NCI-H1092 treated with DMSO at 0.1 percent for 48 hours (cell line): ENCODE measurements at places on chromosomes 3 and 15.

DNA sequence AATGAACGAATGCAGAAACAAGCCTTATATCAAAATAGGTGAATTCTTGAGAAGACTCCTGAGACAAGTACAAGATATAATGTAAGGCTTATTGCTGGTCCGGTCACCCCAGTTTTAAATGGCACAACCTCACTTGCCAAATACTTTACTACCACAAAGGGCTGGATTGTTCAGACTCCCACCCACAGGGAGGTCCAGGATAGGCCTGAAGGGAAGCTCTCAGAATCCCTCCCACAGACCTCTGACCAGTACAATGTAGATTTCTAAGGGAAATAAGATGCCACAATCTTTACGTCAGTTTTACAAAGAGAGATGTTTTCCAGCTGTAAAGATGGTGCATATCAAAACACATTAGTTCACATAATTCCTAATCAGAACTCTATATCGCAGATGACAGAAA, 577.7 kb upstream of the ADAMTS9 start:
- DNase-seq = no peak

GRCh38 chr3:159781867-159782266, 206.8 kb upstream of the IL12A start:
- DNase-seq = no peak

DNA sequence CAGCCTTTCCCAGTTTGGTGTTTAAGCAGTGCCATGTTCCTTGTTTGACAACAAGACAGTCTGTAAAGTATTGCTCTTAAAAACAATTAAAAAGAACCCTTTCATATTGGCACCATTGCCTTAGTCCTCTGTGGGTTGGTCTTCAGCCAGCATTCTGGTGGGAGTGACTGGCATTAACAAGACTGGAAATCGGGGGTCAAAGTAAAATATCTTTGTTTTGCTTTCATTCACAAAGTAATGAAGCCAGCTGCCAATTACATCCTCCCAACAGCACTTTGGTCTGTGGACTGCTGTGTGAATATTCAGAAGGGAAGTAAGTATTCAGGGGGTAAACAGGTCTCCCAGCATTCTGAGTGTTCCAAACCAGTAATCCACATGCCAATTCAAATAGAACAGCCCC, 8.3 kb upstream of the VILL start:
- no peak for DNase-seq

DNA sequence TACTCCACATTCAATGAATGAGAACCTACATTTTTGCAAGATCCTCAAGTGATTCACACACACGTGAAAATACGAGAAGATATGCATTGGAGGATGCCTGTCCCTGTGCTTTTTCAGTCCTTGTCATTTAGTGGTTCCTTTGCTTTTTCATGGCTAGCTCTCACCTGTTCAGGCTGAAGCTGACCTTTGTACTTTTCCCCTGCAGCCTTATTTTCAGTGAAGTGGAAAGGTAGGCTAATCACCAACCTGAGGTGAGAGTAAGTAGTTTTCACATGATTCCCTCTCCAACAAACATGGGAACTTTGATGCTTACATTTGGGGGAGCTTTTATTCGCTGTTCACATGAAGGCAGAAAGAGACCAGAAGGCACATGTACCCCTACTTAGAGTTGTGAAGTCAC, 8.3 kb downstream of the ITPR1 start:
- no peak for DNase-seq

DNA sequence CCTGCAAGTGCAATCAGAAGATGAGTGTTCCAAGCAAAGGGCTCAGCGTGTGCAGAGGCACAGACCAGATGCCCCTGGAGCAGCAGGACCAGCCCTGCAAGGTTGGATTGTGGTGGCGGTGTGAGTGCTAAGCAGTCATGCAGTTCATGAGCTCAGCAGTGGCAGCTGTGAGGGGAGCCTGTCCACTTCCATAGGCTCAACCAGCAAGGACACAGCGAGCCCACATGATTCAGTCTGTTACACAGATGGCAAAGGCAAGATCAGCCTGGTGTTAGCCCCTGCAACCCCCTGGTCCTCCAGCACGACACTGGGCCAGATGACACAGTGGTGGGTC, 95.9 kb upstream of the PRR23E start:
- DNase-seq = no peak

- no peak for DNase-seq
Measured at GRCh38 chr3:194333212-194333980, 17.7 kb downstream of the CPN2 start.

GRCh38 chr3:121552379-121552778, 6.6 kb upstream of the POLQ start:
- DNase-seq = no peak

DNA sequence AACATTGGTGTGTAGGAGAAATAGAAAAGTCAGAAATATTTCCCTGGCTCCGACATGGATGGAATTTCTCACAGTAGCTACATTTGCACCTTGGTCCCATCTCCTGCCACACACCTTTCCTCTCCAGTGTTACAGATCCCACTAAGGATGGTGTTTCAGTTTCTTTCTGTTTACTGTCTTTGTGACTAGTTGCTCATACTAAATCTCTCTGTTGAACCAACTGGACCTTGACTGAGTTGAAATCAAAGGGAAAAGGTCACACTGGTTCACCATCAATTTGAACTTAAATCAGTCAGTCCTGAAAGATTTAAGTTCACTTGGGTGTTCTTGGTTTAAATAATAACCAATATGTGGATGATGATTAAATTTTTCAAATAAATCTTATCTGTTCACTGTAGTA, 754.2 kb downstream of the OTOL1 start:
- no peak for DNase-seq

DNA sequence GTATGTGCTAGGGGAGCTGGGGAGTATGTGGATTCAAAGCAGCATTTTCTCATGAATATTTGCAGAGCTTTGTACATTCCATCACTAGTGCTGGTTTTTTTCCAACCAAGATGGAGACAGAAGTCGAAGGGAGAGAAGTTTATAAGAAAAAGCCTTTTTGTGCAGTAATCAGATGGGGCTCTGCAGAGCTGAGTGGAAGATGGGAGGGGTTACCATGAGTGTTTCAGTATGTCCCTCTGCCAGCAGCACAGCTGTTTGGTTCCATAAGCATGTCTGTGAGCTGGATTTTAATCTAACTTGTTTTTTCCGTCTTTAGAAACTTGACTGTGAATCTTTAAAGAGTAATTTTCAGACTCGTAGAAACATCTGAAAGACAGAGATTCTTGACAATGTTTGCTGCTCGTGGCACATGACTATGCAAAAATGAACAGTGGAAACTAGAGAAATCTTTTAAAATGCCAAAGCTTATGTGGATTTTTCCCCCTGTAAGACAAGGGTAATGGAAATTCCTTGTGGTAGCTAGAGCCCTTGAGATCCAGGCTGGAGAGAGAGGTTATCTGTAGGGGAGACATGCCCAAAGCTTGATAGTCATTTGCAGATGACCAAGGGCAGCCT, 20.3 kb downstream of the STARD9 start:
- no peak for DNase-seq

- no peak for DNase-seq
Measured at GRCh38 chr3:150309557-150309956, 98.5 kb upstream of the TSC22D2 start.

DNA sequence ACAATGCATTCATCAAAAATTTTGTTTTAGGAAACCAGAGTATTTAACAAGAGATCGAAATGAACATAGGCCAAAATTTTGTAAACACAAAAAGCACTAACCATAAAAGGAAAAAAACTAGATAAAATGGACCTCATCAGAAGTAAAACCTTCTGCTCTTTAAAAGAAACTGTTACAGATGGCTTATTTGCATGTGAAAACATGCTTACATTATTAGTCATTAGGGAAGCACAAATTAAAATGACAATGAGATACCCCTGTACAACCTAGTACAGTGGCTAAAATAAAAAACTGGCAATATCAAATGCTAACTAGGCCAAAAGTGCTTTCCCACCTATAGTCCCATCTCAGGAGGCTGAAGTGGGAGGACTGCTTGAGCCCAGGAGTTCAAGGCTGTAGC, 19.3 kb downstream of the UBR1 start:
- no peak for DNase-seq

- peak; percentile 14 for DNase-seq
Measured at GRCh38 chr3:152474585-152474984, 205.9 kb downstream of the MBNL1 start.

GRCh38 chr3:161558236-161558635, 61.6 kb downstream of the OTOL1 start:
- DNase-seq = peak; percentile 86

DNA sequence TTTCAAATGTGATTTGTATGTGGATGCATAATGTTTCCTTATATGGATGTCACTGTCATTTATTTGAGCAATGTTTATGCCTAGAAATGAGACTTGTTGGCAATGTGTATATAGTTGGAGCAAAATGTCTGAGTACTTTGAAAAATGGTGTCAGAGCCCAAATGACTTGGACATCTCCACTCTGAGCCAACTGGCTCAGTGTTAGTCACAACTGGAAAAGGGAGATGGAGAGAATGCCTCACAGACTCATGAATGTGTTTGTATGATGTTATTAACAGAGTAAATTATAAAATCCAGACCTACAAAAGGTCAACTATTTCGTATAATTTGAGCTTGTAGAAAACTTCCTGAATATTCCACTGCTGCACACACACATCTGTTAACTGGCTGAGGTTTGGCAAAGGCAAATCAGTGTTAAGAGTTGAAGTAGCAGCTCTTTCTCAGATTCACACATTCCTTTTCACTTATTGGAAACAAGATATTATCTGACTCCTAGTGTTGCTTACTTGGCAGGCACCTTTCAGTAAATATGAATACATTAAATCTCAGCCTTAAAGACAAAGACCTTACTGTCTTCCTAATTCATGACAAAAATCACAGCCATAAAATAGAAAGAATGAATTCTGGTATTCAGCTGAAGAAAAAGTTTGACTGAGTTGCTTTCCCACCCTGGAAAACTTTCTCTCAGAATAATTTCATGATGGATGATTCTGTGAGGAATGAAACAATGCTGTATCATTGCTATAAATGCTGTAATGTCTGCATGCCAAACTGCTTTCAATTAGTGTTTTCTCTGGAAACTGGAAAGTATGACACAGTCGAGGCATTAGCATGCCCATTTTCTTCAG, 27.0 kb downstream of the ADIPOQ start:
- DNase-seq = no peak

DNA sequence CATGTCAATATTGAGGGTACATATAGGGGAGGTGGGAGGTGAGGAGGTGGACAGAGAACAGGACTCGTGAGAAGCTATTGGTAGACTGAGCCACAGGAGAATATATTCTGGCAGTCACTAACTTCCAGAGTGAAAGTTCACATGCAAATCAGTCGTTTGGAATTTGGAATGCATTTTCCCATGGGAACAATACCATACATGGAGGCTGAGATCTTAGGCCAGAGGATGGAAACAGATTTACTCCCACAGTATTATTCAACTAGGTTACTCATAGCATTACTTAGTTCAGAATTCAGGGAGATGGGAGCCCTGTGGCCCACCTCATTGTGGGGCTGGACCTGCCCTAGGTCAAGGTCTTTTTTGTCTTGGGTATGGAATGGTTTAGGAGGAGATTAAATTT, 36.4 kb upstream of the ABHD2 start:
- no peak for DNase-seq

DNA sequence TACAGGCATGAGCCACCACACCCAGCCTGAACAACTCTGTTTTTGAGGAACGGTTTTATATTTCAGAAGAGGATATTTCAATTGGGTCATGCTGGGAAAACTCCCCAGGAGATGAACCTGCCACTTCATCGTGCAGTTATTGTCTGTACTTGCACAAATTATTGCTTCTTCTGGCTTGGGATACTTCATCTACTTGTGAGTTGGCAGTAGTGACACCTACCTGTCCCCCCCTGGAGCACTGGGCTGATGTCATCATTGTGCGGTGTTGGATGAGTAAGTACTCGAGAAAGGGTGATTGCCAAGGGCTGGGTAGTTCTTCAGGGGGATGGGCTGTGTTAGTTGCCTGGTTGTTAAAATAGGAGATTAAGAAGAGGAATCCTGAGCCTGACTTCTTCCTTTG, 85.1 kb upstream of the SAMMSON start:
- no peak for DNase-seq

GRCh38 chr3:99928771-99929744, 111.4 kb downstream of the CMSS1 start:
- no peak for DNase-seq

DNA sequence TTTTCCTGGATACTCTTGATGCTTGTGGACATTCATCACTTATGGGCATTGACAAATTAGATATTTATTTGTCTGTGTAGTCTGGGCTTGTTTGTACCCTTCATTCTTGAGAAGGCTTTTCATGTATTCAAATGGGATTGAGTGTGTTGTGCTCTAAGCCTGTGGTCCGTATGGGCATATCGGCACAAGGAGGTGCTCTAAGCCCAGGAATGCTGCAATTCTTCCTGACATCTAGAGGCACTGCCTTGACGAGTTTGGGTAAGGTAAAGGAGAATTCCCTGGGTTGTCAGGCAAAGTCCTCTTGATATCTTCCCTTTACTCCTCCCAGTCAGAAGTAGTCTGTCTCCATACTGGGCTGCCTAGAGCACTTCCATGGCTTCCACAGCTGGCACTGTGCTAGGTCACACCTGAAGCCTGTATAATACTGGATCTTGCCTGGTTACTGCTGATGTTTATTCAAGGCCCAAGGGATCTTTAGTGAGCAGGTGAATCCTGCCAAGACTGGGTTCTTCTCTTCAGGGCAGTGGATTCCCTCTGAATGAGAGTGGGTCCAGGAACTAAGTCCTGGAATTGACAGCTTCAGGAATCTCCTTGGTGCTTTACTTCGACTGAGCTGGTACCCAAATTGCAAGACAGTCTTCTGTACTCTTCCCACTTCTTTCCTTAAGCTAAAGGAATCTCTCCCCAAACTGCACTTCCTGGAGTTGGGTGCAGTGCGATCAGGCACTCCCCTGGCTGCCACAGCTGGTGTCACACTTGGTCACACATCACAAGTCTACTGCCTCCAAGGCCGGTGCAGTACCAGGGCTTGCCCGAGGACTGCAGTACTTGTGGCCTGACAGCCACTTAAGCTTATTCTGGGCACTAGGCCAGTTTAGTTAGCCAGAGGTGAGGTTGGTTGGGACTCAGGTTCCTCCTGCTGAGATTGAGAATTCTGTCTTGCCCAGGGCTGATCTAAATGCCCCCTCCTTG, 46.0 kb downstream of the GALK2 start:
- DNase-seq = peak; percentile 31

DNA sequence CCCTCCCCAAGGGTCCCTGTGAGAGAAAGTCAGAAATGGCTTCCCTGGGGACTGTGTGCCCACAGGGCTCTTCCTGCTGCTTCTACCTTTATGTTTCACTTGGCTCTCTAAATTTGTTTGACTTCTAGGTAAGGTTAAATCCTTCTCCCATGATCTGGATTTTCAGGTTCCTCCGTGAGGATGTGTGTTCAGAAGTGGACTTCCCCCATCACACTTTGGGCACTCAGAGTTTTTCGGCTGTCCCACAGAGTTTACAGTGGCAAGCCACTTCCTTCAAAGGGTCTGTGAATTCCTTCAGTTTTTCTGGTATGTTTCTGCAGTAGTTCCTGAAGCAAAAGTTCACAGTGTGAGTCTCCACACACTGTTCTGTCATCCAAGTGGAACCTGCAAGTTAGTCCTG, 30.9 kb upstream of the RARB start:
- no peak for DNase-seq

DNA sequence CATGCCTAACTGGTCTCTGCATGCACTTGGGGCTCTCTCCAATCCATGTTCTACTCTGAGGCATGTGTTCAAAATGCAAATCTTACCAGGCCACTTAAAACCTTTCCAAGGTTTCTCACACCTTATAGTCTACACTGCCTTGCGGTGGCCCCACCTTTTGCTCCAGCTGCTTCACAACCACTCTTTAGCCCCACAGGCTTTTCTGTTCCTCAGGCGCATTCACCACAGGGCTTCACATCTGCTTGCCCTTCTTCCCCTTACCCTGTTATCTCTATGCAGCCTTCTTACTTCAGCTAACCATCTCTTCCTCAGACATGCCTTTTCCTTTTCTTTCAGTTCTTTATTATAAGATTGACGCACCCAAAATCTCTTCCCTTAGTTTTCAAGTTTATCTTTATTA, 37.8 kb downstream of the MINDY4B start:
- DNase-seq = no peak
